T-helper 9 cell (primary cell): ENCODE measurements at places on chromosomes 2 and 18.

GRCh38 chr2:100780203-100781008 is 39.5 kb upstream of the NPAS2 start:
- DNase-seq, result no peak

- no peak for DNase-seq
These were observed 1.7 kb upstream of the SERPINB10 start for GRCh38 chr18:63906056-63906455.

DNA sequence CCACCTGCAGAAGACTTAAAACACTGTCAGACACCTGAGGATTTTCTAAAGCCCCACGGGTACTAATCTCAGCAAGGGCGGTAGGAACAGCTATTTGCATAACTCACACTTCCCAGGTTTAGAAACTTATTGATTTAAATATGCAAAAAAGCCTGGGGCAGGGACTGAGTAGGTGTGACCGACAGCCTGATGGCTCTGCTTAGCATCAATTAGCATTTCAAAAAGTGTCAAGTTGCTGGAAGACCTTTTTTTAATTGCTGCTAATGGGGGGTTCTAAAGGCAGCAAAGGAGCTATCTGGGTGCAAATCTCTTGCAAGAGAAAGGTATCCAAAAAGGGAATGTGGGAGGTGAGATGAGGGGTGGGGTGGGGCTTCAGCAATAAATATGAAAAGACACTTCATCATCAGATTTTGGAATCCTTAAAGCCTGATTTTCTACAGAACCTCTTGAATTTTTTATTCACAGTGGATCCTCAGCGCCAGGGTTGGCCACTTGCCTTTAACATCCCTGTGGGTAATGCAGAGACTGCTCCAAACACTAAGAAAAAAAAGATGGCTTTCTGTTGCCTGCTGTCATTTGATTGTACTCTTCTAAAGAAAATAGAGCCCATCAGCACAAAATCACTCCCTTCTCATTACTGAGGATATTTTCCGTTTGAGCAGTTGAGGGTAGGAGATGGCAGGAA is 121.1 kb upstream of the RMP24 start:
- DNase-seq, result no peak

GRCh38 chr2:217753460-217754200 is 249.2 kb downstream of the TNS1 start:
- DNase-seq, result no peak

DNA sequence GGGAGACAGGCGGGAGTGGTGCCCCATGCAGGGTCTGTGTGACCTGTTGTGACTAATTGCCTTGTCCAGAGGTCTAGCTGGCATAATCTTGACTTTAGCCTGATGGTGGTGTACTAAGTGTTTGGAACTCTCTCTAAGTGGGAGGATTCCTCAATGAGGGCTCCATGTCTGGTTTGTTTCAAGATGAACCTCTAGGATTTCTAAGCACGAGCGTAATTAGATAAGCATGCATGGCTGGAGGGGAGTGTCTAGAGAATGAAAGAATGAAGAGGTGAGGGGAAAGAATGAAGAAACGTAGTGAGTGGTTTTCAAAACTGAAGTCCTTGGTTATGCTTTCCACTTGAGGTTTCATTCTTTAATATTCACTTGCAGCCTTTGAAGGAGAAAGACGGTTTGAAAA is 833.2 kb upstream of the GYPC start:
- no peak for DNase-seq

DNA sequence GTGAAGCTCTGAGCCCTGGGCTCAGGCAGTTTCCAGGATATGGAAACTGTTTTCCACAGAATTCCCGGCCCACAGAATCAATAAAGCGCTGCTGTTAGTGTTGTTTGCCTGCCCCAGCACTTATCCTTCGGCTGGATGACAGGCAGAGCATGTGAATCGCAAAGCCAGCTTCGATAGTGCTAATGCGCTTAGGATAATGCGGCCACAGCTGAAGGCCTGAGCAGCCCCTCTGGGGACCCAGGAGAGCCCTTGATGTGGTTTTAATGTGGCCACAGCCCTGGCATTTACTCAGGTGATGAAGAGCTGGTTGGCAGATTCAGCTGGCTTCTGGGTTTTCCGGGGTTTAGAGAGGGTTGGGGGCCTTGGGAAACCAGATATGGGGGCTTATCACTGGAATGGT is 23.7 kb downstream of the PCARE start:
- no peak for DNase-seq
